ENCODE measurements at places on chromosomes 13 and 19. TPM values are rescaled to one million over a fixed set of nuclear protein-coding genes. Genes with fewer than 3 reads are reported as not detected.

The ZNF610 gene
- polyA plus RNA-seq, result 2.0 TPM

The INAFM1 gene
- 3.0 TPM for polyA plus RNA-seq

The PINLYP gene
- not detected for polyA plus RNA-seq

The LIM2 gene
- polyA plus RNA-seq, result not detected

The CCDC70 gene
- polyA plus RNA-seq, result not detected

The CD70 gene
- polyA plus RNA-seq, result not detected

The HIF3A gene
- not detected for polyA plus RNA-seq

GRCh38 chr13:32976056-32976805, 40.0 kb upstream of the KL start:
- no peak for DNase-seq

DNA sequence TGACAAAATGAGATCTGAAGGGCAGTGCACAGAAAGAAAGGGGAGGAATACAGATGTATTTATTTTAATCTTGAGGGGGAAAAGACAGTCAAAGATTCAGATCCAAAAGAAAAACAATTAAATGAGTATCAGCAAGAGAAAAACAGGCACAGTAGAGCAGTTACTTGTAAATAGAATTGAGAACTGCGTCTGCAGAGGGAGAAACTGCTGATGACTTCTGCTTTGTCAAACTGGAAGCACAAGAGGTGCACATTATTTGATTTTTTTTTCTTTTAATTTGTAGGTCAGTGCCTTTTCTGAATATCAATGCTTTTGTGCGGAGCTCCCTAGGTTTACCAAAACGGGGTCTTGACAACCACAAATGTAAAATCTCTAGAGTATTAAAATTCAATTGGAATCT, 37.3 kb downstream of the EFNB2 start:
- no peak for DNase-seq

- no peak for DNase-seq
Observed at GRCh38 chr13:98214707-98215106, 37.6 kb upstream of the RNF113B start.

- DNase-seq, result no peak
Observed at GRCh38 chr19:1265615-1266128, 3.5 kb upstream of the CIRBP start.

DNA sequence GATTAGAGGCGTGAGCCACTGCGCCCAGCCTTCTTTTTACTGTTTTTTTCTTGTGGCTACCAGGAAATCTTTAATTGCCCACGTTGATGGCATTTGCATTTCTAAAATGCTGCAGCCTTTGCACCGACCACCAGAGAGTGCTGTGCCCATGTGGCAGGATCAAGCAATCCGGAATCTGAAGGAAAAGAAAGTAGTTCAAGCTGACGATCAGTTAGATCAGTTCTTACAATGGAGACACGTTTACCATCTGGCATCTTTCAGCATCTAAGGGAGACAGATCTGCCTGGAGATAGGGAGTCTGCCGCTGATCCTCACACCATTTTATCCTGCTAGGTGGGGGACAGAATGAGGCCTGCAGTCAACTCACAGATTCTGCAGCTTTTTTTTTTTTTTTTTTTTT, 19.9 kb downstream of the TINCR start:
- DNase-seq, result no peak

GRCh38 chr19:49873129-49873521, 4.0 kb downstream of the AKT1S1 start:
- no peak for DNase-seq

DNA sequence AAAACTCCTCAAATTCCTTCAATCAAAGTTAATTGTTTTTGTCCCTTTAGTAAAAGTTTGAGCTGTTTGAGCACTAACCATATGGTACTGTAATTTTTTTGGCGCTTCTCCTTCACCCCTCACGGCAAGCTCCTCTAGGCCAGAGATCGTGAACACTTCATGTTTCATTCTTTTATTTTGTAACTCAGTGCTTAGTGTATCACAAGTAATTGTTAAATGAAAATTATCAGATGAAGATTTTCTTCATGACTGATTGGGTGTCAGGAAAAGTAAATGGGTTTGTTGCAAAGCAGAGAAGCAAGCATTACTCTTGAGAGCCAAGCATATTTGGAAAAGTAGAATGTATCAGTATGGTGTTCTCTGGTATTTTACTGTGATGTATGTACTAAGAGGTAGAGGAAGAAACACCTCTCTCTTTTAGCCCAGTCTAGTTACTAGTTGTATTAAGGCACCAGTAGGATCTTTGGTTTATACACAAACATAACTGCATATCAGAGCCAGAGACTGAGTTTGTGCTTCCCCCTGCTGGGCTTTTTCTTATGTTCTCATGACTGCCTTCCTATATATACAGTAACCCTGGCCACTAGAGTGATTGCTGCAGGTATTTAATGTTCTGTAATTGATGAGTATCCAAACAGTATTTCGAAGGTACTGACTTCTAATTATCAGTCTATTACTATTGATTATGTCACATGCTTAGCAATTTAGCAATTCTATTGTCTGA, 202.3 kb upstream of the KLHL1 start:
- DNase-seq, result no peak

DNA sequence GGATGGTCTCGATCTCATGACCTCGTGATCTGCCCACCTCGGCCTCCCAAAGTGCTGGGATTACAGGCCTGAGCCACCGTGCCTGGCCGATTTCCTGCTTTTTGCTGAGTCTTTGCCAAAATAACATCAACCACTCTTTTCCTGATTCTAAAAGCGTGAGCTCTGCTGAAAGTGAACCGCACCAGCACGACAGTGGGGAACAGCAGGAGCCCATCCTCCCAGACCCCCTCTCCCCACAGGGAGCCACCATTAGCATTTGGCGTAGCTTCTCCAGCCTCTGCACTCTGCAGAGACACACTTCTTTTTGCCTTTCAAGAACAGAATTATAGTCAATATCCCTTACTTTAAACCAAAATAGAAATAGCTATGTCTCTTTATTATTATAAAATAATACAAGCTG, 41.3 kb downstream of the MYH14 start:
- no peak for DNase-seq

GRCh38 chr13:50229960-50230661, 214.9 kb downstream of the KCNRG start:
- no peak for DNase-seq

DNA sequence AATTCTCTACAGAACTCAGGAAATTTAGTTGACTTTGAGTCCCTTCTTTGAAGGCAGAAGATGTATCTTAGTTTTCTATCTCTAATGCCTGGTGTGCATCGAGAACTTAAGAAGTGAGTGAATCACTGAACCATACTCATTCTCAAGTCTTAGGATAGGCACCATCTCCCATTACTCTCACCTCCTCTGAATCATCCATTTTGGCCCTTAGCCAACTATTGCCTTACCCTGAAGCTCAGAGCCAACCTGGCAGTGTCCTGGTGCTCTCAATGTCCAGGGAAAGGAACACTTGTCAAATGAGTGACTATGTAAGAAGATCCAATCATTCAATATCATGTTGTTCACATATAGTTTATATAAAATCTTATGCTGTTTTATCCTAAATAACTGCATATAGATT, 146.6 kb downstream of the RGCC start:
- DNase-seq, result no peak

- DNase-seq, result no peak
Observed at GRCh38 chr13:54185785-54186184, 1157.2 kb downstream of the OLFM4 start.

GRCh38 chr19:1468274-1468820, 10.7 kb downstream of the C19orf25 start:
- DNase-seq, result no peak

DNA sequence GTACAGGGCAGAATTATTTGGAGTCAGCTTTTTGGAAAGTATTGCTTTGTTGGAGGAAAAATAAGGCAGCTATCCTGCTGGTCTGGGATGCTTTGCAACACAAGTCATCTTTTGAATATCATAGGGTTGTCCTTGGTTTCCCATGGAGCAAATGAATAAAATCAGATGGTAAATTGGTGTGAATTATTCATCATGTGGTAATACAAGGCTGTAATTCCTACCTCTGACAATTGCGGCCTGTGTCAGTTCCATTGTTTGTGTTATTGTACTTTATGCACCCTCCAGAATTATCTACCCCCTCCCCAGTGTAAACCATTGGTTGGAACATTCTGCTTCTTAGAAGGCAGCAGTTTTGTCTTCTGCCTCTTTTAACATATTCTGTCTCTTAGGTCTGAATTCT, 46.2 kb downstream of the RNASEH2B start:
- no peak for DNase-seq

DNA sequence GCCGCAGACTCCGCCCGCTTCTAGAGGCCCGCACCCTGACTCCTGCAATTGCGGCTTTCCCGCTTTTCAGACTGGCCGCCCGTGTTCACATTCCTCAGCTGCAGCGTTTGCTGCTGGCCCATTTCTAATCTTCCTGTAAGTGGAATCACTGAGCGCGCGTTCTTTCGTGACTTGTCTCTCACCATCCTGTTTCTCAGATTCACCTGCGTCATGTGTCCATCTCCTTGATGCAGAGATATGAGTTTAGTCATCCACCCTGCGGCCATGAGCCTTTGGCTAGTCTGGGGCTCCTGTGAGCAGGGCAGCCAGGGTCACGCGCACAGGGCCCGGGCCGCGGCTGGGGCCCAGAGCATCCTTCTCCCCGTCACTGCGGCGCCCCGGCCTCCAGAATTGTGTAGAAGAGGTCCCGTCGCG, 110.0 kb downstream of the CRYL1 start:
- DNase-seq, result no peak

DNA sequence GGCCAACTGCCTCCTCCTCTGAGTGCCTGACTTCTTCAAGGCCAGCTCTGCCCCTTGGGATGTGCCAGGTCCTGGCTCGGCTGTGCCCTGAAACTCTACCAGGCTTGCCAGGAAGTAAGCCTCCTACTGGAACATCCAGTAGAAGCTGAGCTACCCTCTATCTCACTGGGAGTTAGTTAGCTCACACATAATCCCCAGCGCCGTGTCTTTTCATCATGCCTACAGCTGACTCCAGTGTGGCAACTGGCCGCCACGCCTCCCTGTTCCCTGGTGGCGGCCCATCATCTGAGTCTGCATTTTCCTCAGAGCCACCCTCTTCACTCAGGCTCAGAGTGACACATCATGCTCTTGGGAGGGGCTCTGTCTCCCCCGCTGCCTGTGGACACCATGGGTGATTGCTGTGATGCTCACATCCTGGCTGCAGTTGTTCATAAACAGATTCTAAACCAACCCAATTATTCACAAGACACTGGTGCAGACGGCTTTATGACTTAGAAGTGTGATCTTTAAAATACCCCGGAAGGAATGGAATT, 131.9 kb upstream of the IRS2 start:
- no peak for DNase-seq

- DNase-seq, result peak; percentile 16
Observed at GRCh38 chr19:4970558-4971423, 1.9 kb downstream of the KDM4B start.

GRCh38 chr19:16895467-16896145, 6.8 kb downstream of the F2RL3 start:
- DNase-seq, result no peak

DNA sequence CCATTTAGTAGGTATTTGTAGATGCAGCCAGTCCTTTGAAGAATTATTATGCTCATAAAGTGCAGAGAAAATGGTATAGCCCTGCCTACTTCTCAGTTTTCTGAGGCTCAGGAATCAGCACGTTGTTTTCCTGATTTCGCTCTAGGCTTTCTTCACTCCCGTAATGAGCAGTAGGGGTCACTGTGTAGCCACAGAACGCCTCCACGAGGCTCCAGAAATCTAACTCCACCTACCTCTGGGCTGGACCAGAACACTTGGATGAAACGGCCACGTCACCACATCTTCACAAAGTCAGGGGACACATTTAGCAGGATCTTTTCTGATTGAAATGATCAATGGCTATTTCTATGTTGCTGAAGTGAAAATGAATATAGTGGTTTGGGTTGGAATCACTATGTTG, 49.8 kb upstream of the GTF3A start:
- DNase-seq, result peak; percentile 16

DNA sequence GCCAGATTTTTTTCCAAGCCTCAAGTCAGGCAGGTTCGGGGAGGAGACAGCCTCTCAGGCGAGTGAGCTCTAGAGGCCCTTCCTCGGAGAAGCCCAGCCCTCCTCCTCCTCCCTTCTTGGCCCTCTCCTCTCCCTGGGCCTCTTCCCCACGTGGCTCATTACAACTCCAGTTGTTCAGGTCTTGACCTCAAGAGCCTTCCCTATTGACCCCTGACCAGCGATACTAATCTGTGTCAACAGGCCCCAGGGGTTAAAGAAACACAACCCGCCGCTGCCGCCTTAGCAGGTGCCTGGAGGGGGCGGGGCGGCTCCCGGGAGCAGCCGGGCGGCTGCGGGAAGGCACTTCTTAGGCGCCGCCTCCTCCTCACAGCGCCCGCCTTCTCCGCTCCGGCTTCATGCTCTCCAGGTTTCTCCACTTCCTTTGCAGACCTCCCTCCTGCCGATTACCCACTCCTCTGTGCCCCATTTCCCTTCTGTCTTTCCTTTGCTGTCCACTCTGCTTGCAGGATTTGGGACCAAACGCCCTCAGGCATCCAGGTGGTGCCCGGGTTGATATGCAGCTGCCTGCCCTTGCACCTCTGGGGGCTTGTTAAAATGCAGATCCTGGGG, 51.0 kb downstream of the LYL1 start:
- peak; percentile 7 for DNase-seq

GRCh38 chr13:53445686-53446085, 417.1 kb downstream of the OLFM4 start:
- no peak for DNase-seq

- DNase-seq, result no peak
Observed at GRCh38 chr13:43005460-43006236, 13.6 kb upstream of the EPSTI1 start.

GRCh38 chr19:7924651-7925170, 1.2 kb downstream of the CTXN1 start:
- no peak for DNase-seq

DNA sequence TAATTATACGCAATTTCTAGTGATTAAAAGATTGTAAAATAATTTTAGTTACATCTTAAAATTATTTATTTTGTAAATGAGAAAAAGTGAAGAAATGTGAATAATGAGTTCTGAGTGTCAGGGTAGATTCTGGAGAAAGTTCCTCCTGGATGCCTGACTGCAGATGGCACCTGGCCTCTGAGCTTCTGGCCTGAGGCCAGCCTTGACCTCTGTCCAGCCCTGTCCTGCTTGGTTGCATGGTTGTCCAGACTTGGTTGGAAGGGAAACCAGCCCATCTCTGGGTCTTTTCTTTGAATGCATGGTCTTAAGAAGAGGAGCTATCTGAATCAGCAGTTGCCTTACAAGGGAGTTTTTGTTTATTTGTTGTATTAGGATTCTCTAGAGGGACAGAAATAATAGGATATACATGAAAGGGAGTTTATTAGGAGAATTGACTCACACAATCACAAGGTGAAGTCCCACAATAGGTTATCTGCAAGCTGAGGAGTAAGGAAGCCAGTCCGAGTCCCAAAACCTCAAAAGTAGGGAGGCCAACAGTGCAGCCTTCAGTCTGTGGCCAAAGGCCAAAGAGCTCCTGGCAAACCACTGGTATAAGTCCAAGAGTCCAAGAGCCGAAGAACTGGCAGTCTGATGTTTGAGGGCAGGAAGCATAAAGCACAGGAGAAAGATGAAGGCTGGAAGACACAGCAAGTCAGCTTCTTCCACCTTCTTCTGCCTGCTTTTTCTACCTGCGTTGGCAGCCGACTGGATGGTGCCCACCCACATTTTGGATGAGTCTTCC, 385.8 kb downstream of the ZNF536 start:
- DNase-seq, result no peak
